ENCODE measurements at places on chromosomes 13 and 19.

- no peak for DNase-seq
These were observed 112.7 kb upstream of the TSHZ3 start for GRCh38 chr19:31461814-31462539.

- no peak for DNase-seq
These were observed 16.5 kb downstream of the C2CD4C start for GRCh38 chr19:392375-392970.

DNA sequence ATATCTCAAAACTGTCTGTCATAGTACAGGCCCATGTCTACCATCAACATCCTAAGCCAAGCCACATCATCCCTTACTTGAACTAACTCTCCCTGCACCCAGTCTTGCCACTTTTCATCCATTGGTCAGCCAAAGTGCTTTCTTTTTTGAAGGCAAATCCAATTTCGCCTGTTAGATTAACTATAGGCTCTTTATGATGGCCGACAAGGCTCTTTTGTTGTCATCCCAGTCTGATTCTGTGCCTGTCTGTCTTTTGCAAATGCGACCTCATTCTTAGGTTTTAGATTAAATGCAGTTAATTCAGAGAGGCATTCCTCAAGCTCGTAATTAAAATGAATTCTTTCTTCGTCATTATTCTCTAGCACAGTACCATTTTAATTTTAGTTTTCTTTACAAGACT is 148.3 kb downstream of the HS6ST3 start:
- DNase-seq: no peak

- no peak for DNase-seq
These were observed 24.6 kb downstream of the DNM2 start for GRCh38 chr19:10742476-10742875.

DNA sequence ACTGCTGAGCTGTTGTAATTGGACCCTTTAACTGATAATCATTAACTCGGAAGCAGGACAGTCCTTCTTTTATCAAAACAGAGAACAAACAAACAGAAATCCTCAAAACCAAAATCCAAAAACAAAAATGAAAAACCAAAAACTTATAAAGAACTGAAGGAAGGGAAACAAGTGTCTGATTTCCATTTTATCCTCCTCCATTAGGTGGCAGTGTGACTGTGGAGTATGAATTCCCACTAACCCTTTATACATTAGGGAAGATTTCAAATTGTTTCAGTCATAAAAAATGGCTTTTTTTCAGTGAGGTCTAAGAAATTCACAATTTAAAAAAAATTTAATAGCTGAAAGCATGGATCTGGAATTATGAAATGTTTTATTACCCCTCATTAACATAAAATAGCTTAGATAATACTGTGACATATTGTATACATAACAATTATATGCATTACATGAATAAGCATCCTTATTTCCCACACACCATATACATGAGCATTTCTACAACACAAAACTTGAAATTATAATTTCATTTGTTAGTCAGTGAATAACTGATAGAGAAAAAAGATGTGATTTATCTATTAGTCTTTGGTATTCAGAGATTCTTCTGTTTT is 1074.3 kb upstream of the PCDH9 start:
- DNase-seq: no peak

- peak; percentile 41 for DNase-seq
These were observed 250.9 kb downstream of the LIG4 start for GRCh38 chr13:107964395-107964794.

- DNase-seq: no peak
These were observed 15.4 kb downstream of the AP1M1 start for GRCh38 chr19:16213076-16213475.

DNA sequence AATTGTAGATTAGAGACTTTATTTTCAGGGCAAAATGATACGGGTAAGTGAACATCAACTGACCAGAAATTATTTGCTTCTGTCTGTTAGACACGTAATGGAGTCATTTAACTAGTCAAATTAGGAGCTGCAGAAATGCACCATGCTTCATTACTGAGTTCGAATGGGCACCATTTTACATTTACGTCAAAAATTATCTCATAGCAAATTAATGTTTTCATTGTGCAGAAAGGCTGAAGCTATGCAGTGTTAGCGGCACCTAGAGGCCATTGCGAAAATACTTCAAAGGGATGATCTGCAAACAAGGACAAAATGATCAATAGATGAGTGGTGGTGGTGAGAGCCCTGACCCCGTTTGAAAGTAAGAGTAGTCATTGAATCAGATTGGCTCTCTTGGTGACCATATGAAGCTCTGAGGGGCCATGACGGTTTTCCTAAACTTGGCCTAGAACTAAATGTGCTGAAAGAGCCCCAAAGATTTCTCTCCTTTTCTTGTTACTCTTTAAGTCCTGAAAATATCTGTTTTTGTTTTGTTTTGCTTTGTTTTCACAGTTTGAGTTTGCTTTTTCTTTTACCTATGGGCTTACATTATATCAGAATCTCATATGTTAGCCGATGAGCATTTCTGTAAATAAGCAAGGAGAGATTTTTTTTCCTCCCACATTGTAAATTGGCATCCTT is 277.9 kb downstream of the ZNF536 start:
- DNase-seq: peak; percentile 92

- DNase-seq: no peak
These were observed 26.9 kb upstream of the RBM26 start for GRCh38 chr13:79432992-79433391.

DNA sequence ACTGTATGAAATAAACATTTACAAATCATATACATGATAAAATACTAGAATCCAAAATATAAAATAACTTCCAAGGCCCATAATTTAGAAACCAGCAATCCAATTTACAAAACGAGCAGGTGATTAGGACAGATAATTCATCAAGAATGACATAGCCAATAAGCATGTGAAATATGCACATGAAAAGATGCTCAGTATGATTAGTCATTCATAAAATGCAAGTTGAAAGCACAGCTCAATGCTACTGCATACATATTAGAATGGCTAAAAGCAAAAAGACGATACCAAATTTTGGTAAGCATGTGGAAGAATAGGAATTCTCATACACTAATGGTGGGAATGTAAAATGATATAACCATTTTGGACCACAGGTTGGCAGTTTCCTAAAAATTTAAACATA is 837.2 kb upstream of the MIR17HG start:
- DNase-seq: no peak

DNA sequence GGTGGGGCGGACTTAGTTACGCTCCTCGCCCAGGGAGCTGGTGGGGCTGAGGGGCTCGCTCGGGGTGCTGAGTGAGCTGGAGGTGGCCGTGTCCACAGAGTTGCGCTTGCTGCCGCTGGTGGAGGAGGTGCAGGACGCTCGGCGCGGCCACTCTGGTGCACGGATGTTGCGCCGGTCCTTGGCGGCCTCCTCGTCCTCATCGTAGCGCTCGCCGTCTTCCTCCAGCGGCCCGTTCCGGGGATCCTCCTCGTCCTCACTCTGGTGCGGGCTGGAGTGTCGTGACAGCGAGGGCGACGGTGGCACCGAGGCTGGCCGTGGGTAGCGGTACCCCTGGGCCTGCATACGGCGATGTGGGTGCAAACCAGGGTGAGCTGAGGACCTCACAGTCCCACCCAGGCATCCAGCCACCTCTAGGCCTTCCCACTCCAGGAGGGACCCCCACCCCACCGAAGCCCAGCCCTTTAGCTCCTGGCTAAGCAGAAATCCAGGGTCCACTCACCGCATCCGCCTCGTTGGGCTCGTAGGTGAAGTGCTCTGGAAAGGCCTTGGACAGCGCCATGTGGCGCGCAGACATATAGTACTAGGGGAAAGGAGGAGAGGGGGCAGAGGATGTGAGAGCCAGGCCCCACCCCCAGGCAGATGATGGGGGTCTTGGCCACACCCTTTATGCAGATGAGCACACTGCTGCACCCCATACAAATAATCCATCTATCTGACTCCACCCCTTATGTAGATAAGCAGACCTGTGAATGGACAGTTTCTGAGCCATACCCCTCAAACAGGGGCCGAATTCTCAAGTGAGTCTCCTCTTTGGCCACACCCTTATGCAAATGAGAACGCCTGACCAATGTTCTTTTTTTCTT is 4.4 kb downstream of the FTL start:
- DNase-seq: no peak

GRCh38 chr19:31804668-31805067 is 455.4 kb upstream of the TSHZ3 start:
- no peak for DNase-seq

GRCh38 chr19:31220540-31220939 is 128.7 kb downstream of the TSHZ3 start:
- no peak for DNase-seq

- peak; percentile 6 for DNase-seq
These were observed 16.1 kb upstream of the USP29 start for GRCh38 chr19:57103573-57104277.

DNA sequence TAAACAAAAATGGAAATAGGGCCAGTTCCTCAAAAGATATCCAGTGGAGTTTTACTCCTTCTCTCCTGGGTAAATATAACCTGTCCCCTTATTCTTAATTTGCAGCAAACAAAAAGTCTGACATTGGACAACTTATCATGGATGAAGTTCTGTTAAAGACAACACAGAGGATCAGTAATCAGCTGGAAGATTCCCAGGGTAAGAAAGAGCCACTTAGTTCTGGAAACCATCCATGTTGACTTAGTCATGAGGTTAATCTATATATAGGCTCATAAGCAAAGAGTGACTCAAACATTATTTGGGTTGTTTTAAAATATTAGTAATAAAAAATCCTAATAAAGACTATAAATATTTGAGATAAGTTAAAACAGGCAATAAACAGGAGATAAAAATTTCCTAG is 40.5 kb upstream of the EBPL start:
- DNase-seq: no peak

DNA sequence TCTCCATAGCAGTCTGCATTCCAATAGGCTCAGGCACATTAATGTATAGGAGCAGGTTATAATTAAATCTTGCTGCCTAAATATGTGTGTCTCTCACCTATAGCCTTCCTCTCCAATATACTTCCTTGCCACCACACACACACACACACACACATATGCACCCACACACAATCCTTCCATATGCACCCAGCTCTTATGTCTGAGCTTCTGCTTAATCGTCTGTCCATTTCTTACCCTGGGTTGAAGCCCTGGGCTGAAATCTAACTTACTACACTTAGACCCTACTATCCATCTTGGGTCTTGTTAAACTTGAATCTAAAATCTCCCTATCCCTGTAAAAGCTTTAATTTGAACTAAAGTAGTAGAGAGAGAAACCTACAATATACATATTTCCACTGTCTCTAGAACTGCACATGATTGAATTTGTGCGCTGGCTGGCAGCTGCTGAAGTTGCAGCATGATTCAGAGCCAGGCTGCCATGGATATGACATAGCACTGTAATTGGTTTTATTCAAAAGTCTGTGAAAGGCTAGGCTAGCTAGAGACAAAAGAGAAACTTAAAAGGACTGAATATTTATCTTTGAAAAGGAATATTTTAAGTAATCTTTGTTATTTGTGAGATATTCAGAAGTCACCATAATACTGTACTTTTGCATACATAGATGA is 25.7 kb upstream of the FREM2 start:
- no peak for DNase-seq

Data from NCI-H748 treated with DMSO at 0.1 percent for 48 hours (cell line).